HCT116 (cell line): ENCODE measurements at places on chromosomes 12 and 14. TPM values are rescaled to one million over a fixed set of nuclear protein-coding genes. Genes with fewer than 3 reads are reported as not detected.

DNA sequence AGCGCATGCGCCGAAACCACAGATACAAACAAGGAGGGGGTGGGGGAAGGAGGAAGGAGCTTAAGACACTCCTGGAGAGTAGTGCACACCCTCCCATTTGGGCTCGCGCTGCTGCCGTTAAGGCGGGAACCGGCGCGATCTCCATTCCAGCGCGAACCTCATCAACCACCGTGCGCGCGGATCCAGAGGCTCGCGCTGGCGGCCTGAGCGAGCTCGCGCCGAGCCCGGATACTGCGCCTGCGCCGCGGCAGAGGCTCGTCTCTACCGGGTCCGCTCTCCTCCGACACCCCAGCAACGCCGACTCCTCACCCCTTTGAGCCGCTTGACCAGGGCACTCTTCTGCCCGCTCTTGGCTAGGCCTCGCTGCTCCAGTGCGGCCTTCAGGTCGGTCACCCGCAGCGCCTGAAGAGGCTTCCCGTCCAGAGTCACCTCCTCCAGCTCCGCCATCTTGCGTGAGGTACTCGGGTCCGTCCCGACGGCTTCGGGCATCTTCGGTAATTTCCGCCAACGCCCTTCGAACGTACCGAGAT, at the start of gene ACIN1:
TSS of gene ACIN1 (minus strand) at position 471 of the 530 bp plus-strand sequence. CDS start at position 447, 24 bp downstream.
- DNase-seq, result peak; percentile 74

CCDC196 gene
- not detected for total RNA-seq

DNA sequence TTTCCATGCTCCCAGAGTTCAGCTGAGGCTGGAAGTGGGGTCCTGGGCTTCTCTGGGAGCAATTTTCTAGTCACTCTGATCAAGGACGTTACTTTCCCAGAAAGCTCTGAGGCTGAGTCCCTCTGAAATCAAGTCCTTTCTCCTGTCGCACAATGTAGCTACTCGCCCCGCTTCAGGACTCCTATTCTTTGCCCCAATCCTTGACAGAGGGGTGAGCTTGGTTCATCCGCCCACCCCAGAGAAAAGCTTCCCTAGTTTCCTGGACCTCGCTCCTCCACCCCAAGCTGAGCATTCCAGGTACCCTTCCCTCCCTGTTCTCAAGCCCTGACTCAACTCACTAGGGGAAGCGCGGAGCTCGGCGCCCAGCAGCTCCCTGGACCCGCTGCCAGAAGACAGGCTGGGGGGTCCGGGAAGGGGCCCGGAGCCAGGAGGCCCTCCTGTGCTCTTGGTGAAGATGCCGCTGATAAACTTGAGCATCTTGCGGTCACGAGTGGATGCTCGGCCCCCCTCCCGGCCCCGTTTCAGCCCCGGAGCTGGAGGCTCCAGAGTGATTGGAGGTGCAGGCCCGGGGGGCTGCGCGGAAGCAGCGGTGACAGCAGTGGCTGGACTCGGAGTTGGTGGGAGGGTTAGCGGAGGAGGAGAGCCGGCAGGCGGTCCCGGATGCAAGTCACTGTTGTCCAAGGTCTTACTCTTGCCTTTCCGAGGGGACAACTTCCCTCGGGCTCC, 1.6 kb downstream of the AGAP2 start:
- DNase-seq, result no peak

DNA sequence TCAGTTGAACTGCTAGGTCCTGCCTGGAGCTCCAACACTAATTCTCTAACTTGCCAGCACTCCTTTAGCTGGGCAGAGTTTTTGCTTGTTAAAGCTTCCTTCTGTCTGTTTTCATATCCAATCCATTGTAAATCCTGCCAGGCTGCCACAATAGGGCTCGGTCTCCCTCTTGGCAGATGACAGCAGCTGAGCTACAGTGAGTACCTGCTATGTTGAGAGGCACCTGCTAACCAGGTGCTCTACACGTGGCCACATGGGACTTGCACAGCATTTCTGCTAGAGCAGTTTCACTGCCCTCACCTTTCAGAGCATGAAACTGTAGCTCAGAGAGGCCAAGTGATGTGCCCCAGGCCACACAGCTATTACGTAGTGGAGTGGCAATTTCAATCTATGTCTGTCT, 106.6 kb upstream of the NOS1 start:
- DNase-seq, result no peak

DNA sequence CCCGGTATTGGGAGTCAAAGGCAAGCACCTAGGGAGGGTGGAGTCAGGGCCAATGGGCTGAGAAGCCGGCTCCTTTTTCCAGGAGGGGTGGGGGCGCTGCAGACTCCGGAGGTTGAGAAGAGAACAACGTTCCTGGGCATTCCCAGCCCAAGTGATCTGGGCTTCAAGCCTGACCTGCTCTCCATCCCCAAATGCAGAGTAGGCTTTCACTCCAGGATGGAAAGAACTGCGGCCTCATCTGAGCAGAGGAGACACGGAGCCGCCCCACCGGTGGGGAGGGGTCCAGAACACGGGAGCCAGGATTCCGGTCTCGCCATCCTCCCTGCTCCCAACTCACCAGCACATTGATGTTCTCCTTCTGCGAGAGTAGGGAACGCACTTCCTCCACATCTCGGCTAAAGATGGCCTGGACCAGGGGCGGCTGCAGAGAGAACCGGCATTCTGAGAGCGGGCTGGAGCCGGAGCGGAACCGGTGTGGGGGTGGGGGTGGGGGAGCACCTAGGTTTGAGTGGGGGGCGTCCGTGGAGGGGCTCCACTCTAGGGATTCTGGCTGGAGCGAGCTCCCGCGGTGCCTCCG, 605 bp downstream of the ANKRD52 start:
- no peak for DNase-seq

- DNase-seq, result no peak
Observed at GRCh38 chr14:97033556-97034081, 236.4 kb downstream of the VRK1 start.

APAF1 gene
- total RNA-seq, result 13.9 TPM

PYGL gene
- total RNA-seq, result 173 TPM
